ENCODE measurements at places on chromosomes 1 and 21. TPM values are rescaled to one million over a fixed set of nuclear protein-coding genes. Genes with fewer than 3 reads are reported as not detected.

ZNF697 gene
- 0.06 TPM for total RNA-seq

- no peak for DNase-seq
Measured at GRCh38 chr1:245566952-245567351, 412.2 kb downstream of the KIF26B start.

GRCh38 chr1:72892461-72892860 lies 610.1 kb upstream of the NEGR1 start:
- no peak for DNase-seq

DNA sequence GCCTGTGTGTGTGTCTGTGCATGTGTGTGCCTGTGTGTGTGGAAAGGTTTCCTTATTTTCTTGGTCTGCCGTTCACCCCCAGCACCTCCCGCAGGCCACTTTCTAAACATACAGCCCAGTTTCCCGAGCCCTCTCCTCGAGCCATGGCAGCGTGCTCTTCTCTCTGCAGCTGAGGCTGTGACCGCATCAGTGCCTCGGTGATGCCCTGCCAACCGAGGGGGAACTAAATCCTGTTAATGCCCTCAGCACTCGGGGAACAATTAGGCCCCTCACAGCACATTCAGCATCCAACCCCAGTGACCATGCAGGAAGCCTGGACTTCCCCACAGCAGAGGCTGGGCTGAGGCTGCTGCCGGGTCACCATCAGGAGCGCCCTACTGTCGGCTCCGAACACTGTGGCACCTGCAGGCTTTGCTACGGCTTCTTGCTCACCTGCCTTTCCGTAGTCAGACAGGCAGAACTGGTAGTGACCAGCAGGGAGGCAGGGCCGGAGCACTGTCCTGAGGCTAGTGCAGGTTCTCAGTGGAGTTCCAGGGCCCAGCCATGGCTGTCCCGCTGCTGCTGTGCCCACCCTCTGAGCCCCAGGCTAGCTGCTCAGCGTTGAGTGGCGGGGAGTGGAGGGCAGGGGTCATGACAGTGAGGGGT lies 8.1 kb downstream of the GPR137B start:
- no peak for DNase-seq

DNA sequence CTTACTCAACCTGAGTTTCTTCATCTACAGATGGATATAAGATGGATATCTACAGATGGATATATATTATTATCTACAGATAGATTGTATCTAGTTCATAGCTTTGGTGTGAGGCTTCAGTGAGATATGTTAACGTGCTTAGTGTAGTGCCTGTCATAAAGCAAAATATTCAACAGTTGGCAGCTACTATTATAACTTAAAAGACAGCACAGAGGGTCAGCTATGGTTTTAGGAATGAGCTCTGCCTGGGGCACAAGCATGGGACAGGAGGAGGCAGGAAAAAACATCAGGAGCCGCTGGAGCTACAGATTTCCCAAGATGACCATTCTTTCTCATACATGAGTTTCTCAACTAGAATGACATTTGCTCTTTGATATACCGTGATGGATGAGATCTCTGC lies 1.3 kb upstream of the CYB5R1 start:
- no peak for DNase-seq

DNA sequence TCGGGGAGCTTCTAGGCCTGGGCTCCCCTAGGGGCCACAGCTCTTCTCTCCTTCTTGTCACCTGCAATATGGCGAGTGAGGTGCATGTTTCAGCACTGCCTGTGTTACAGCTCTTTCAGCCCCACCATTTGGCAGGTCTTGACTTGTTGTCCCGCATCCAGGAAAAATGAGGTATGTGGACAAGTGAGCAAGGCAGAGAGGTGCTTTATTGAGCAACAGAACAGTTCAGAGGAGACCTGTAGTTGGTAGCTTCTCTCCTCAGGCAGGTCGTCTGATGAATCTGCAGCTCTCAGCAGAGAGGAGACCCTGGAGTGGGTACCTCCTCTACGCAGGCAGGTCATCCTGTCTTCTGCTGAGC lies 208.2 kb upstream of the USP25 start:
- no peak for DNase-seq
